ENCODE measurements at places on chromosomes 4 and X. TPM values are rescaled to one million over a fixed set of nuclear protein-coding genes. Genes with fewer than 3 reads are reported as not detected.

MPC1L gene
- not detected for total RNA-seq

FAM53A gene
- 1.6 TPM for total RNA-seq

PDZD11 gene
- 25.0 TPM for total RNA-seq

PCYT1B gene
- total RNA-seq: 0.13 TPM

ARHGAP4 gene
- 81.8 TPM for total RNA-seq

ADH1B gene
- 0.71 TPM for total RNA-seq

MEPE gene
- not detected for total RNA-seq

SMPX gene
- not detected for total RNA-seq

P2RY10 gene
- total RNA-seq: not detected

SCML2 gene
- total RNA-seq: 19.0 TPM

TMEM187 gene
- 8.5 TPM for total RNA-seq

PYURF gene
- total RNA-seq: 93.9 TPM

ADD1 gene
- 145 TPM for total RNA-seq

BEND2 gene
- total RNA-seq: not detected

RBMXL3 gene
- 0.29 TPM for total RNA-seq

VMA21 gene
- 66.1 TPM for total RNA-seq

FGD1 gene
- total RNA-seq: 0.07 TPM

All from K562 (cell line).